ENCODE measurements at places on chromosomes 16 and 17.

- DNase-seq, result peak; percentile 78
Measured at GRCh38 chr16:19907161-19907992, 22.7 kb upstream of the GPRC5B start.

- no peak for DNase-seq
Measured at GRCh38 chr16:27852681-27853080, 210.8 kb downstream of the GSG1L start.

DNA sequence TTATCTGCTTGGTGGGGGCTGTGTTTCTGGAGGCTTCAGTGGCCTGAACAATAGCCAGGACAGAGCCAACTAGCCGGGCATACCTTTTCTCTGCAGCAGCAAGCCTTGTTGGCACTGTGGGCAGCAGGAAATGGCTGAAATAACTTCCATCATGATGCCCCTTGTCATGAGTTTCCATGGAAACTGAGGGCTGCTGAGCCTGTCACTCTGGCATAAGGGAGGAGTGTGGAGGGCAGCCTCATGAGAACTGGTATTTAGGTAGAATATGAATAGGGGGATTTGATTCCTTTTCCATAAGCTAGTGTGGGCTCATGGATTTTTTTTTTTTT lies 39.4 kb downstream of the PLCG2 start:
- no peak for DNase-seq

- DNase-seq, result peak; percentile 37
Measured at GRCh38 chr16:2816751-2817339, at the start of gene PRSS21. TSS of gene PRSS21 (plus strand) at chr16:2817237. CDS start at chr16:2817269, 32 bp downstream.

DNA sequence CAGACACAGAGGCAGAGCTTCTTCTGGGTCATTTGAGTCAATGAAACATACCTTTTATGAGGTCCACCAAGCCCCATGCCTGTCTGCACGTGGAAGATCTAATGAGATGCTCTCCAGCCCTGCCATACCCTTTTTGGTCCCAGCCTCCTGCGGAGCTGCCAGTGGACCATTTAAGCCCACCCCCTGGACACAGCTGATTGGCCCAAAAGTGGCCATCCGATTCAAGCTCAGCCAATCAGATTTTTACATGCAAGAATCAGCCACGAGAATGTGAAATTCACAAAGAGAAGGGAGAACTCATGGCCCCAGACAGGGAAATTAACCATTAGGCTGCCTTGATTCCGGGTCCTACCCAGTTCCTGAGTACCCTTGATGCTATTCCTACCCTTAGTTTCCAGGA lies 231.0 kb upstream of the EEF2KMT start:
- no peak for DNase-seq

GRCh38 chr16:11006656-11007055 lies 62.3 kb downstream of the CLEC16A start:
- no peak for DNase-seq

DNA sequence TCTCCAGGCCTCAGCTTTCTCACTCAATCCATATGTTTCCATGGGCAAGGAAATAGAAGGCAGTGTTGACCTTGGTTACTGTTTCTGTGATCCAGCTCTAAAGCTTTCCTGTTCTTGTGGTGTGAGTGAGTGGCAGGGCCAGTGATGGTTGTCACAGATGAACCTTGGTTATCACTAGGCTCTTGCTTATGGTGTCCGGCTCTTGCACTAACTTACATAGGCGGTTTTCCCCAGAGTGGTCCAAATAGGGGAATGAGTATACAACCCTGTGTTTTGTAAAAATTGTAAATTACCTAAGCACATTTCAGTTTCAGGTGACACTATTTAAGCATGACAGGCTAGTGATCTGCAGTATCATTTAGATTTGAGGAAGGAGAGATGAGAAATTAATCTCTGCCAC lies 6.8 kb downstream of the MFSD11 start:
- DNase-seq, result no peak

DNA sequence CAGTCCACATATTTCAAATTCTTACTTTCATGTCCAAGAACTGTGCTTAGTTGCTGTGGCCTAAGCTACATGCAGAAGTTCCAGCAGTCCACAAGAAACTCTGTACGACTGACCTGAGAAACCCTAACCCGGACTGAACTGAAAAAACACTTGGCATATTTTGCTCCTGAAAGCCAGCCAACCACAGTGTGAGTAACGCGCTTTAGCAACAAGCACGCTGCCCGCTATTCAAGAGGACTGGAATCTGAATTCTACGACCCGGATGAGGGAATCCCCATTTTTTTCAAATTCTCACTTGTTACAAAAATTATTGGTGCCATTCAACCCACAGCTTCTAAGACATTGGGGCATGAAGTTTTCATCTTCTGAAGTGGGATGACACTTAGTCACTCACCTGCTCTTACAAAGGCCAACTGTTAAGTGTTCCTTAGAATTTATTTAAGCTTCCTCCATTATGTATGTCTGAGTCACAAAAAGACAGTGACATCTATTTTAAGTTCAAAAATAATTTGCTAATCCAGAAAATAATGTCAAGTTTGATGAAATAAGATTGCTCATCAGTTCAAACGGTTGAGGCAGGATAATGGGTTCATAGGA lies 78.7 kb downstream of the CDYL2 start:
- DNase-seq, result no peak

DNA sequence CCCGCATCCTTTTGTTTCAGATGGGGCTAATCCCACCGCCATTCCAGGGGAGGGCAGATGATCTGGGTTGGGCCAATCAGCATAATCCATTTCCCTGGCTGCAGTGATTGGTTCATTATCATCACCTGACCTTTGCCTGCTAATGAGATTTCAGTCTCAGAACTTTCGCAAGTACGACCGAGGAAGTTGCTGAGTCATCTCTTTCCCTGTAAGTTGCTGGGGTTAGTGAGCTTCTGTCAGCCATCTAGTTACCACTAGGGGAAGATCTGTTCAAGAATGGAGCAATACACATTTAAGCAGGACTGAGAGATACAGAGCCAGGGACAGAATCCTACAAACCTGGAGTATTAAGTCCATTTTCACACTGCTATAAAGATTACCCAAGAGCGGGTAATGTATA lies 65.3 kb upstream of the NUDT7 start:
- DNase-seq, result peak; percentile 4

DNA sequence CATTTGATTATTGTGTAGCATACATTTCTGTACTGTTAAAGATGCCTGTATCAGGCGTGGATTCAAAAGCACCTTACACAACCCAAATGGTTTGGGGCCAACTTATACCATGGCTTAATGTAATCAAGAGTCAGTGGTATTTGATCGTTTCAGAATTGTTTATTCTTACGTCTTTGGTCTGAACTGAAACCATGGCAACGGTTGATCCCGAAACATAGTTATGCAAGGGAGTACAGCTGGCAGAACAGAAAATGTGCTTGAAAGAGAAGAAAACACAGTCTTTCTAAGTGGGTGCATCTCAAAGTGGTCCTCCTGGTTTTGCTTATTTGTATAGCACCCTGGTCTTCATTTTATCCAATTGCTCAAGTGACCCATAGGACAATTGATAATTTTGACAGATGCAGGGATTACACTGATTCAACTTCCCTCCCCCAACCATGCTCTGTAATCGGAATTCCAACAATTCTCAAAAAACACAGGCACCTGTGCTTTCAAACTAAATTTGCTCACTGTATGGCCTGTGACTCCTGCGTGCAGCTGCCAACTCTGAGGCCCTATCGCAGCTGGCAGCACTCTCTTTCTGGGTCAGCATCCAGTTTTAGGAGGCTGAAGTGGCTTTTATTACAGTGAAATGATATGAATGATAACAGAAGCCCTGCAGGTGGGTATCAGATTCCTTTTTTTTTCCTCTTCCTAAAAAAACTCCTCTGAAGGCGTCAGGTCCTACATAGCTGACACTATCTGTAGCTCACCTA lies 77.0 kb upstream of the AXIN2 start:
- DNase-seq, result no peak

GRCh38 chr17:57006040-57006439 lies 28.1 kb downstream of the SCPEP1 start:
- DNase-seq, result no peak

DNA sequence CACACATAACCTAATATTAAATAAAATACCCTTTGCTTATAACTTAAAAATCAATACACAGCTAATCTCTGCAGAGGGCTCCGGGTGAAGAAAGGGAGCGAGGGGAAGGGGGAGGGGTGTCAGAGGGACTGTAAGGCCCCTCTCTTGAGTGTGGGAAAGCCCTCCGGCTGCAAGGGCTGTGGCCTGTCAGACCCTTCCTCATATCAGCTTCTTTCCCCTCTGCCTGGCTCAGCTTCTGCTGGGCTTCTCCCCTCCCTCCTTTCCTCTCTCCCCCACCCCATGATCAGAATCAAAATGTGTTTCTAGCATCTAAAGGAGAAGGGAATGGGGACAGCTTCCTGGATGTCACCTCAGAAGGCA lies 4.6 kb upstream of the SCRN2 start:
- DNase-seq, result no peak

GRCh38 chr17:56939869-56940484 lies 20.9 kb downstream of the COIL start:
- no peak for DNase-seq

GRCh38 chr17:66625311-66625767 lies 209.6 kb upstream of the CACNG5 start:
- no peak for DNase-seq

DNA sequence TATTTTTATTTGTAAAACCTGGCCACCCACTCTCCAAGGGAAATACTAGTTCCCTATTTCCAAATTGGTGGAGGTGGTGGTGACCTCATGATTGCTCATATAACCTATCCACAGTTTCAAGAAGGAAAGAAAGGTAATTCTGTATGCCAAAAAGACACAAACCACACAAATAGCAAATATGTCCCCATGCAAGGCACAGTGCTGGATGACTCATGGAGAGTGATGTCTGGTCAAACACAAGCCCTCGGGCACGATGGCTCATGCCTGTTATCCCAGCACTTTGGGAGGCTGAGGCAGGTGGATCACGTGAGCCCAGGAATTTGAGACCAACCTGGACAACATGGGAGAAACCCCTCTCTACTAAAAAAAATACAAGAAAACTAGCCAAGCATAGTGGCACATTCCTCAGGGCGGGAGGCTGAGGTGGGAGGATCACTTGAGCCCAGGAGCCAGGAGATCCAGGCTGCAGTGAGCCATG lies 64.2 kb downstream of the GNA13 start:
- no peak for DNase-seq

GRCh38 chr17:78023042-78023441 lies 64.5 kb downstream of the TNRC6C start:
- no peak for DNase-seq

DNA sequence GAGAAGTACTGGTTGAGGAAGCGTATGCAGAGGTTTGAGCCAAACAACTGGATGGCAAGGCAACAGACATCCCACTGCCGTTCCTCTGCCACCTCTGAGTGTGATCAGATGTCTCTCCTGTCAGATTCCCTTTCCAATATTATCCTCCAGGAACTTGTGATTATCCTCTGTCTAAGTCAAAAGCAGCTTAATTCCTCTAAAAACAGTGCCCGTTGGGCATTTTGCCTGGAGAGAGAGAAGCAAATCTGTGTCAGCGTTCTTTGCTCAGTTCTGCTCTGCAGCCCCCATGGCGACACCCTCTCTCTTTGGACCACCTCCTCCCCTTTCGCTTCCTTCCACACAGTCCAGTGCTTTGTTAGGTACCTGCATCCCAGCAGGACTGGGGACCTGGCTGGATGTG lies 56.1 kb upstream of the TBX2 start:
- DNase-seq, result no peak

DNA sequence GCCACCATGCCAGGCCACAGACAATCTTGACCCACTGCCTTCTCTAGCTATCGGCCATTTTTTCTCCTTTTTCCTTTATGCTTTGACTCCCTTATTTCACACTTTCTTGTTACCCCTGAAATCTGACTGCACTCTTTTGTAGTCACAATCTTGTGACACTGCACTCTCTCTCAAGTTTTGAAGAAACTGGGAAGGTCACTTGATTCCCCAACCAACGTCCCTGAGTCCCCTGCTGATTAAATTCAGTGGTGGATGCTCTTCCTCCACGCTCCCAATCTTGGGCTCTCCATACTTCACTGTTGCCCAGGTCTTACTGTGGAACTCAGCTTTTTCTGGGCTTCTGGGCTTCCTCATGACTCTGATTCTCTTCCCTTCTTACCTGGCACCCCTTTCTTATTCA lies 33.9 kb downstream of the PECAM1 start:
- no peak for DNase-seq

- no peak for DNase-seq
Measured at GRCh38 chr17:44627513-44628242, 28.6 kb upstream of the MEIOC start.

GRCh38 chr17:17808706-17809432 lies 27.9 kb downstream of the SREBF1 start:
- DNase-seq, result no peak

- DNase-seq, result no peak
Measured at GRCh38 chr16:77955127-77955526, 67.2 kb upstream of the CLEC3A start.

DNA sequence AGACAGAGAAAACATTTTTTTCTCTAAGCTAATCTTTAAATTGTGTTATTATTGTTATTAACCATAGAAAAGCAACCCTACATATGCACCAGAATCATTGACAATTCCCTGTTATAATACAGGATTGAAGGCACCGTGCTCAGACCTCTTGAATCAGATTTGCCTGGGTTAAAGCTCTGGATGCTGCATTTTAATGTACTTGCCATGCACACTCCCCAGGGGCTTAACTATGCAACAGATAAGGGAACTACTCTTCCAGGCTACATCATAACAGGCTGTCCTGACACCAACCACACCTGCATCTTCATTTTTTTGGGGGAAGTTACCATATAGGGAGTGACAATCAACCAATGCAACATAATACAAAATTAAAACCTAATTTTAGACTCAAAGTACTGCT lies 1187.6 kb upstream of the CDH8 start:
- DNase-seq, result no peak

- DNase-seq, result no peak
Measured at GRCh38 chr17:82386881-82387704, 15.5 kb downstream of the UTS2R start.

- DNase-seq, result no peak
Measured at GRCh38 chr16:84833144-84833500, 13.3 kb downstream of the CRISPLD2 start.

DNA sequence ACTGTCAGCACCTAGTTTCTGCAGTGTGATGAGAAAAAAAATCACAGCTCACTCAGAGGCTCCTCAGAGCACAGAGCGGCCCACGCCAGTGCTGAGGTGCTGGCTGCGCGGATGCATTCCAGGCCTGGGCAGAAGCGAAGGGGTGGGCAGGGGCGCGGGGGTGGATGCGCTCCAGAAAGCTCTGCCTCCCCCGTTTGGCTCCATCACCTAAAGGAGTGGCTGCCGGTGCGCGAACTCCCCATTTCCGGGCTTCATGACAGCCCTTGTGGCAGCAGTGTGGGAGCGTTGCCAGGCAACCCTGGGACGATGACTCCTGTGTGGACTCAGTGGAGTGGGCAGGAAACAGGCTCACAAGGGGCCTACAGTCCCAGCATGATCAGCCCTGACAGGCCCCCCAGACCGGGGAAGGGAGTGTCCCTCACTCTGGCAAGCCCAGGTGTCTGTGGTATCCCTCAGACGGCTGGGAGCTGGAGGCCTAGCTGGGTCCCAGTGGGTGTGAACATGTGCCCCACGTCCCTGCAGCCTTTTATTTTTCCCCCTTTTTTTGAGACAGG lies 32.8 kb upstream of the NUDT16L1 start:
- peak; percentile 71 for DNase-seq

GRCh38 chr16:30401768-30402425 lies 5.5 kb upstream of the ZNF771 start:
- no peak for DNase-seq

Measured in stimulated activated CD4-positive, alpha-beta T cell treated with anti-CD3 and anti-CD28 coated beads, Interleukin-1b, Interleukin-23, amount 100 ng/mL, for 48 hours (primary cell).